HTR-8/SVneo (cell line): ENCODE measurements at places on chromosomes 1 and 21.
A peak's percentile ranks its signal among the peaks of the same experiment; 100 is the strongest.

GRCh38 chr1:219917851-219918466, 10.4 kb downstream of the SLC30A10 start:
- no peak for DNase-seq

DNA sequence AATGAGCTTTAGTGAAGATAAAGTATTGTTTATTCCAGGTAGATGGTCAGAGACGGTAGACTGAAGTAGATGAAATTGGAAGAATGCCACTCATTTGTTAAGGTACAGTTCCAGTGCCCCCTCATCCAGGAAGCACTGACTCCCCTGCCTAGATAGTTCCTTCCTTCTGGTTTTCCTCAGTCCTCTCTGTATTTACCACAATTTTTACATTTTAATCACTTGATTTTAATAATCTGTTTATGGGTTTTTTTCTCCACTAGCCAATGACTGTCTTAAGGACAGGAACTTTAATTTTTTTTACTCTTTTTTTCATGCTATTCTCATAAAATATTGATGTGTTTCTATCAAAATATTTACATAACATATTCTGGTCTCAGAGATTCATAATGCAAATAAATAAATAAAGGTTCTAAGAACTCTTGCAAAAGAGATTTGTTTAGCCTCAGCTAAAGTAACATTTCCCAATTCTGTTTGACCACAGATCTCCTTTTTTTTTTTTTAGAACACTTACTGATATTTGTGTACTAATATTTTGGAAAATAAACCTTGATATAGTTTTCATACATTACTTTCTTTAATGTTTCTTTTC, 651.6 kb downstream of the PLPP3 start:
- no peak for DNase-seq

DNA sequence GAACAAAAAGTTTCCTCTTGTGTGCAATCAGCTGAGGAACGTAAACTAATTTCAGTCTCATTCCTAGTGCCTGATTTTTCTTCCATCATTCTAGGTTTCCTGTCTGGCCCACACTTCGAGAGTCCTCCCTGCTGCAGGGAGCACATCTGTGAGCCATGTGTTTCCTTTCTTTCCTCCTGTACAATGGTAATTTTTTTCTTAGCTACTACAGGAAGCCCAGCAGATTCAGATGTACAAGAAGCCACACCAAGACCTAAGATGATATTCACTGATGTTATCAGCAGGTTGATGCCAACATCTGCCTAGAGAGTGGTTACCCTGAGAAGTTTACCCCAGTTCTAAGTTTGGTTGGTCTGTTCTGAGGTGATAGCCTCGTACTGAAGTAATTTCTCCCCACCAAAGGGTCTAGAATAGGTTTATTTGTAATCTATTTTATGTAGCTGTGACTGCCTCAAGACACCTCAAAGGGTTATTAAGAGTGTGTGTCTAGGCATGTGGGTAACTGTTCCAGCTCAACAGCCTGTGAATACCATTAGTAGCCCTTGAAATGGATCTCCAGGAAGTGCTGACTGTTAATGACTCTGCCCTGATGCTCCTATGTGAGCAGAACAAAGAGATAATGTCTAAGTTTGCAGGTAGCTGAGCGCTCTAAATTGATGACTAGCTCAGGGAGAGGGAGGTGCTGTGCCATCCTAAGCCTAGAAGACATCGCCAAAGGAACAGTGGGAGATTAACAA, 31.7 kb upstream of the CLDN14 start:
- DNase-seq, result no peak

- no peak for DNase-seq
These were observed 180.8 kb downstream of the ZSCAN20 start for GRCh38 chr1:33653226-33653625.

- no peak for DNase-seq
These were observed 7.4 kb downstream of the PLEKHN1 start for GRCh38 chr1:973459-974292.

DNA sequence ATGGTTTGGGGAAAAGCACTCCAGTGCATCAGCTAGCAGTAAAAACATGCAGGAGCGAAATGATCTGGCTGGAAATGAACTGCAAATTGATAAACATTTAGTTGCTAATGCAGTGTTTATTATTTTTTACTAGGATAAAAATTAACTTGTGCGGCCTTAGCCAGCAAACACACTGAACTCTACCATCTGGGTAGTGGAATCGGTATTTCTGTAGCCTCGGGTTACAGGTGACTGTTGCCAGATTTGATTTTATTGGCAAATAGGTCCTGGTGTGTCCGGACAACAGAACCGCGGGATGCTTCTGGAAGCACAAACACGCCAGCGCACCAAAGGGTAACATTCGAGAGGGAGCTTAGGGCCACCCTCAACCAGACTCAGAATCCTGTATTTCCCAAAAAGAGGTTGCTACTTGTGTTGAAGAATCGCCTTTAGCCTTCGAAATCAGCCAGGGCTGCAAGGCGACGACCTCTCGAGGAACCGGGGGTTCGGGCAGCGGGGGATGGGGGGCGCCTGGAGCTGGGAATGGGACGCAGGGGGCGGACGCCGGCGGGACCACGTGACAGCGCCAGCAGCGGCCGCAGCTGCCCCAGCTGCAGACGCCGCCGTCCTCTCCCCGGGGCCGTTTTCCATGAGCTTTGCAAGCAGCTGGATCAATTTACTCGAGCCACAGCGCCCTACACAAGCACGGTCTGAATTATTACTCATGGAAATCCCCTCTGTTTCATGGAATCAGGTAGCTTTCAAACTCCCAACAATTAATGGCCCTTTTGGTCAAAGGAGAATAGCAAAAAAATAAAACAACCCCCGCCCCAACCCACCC, 158.8 kb downstream of the TOMM20 start:
- peak; percentile 65 for DNase-seq

DNA sequence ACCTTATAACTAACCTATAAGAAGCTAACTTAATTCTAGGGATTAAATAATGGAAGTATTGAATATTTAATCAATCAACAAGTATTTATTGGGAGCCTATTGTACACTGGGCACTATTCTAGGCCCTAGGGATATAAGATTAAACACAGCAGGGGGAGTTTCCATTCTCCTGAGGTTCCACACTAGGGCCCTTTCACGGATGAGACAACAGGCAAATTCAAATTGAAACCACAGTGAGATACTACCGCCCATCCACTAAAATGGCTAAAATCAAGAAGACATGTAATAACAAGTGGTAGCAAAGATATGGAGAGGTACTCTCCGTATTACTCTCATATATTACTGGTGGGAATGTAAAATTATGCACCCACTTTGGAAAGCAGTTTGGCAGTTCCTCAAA, 674.4 kb downstream of the KIF26B start:
- no peak for DNase-seq

DNA sequence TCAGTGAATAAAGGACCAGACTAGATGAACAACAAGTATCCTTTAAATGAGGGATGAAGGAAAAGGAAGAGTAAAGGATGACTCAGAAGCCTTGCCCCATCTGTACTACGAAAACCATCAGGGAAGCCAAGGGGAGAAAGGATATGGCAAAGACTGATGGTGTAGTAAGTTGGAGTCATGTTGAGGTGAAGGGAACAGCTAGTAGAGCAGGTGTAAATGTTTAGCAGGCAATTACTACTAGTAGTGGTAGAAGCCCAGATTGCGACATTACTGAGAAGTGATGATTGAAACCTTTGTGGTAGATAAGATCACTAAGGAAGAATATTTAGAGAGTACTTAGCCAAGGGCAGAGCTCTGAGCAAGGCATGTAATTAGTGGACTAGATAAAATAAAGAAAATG, 84.0 kb downstream of the PHTF1 start:
- no peak for DNase-seq

DNA sequence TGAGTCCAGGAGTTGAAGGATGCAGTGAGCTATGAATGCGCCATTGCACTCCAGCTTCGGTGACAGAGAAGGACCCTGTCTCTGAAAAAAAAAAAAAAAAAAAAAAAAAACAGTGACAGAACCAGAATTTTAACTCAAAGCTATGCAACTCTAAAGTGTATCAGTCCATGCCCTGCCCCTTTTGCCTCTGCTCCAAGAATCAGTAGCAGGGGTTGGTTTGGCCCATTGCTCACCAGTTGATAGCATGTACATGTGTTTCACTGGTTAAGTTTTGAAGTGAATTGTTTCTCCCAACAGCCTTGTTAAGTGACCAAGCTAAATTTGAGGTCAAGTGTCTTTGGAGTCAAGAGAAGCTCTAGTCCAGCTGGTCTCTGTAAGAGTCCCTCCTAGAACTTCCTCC, 245.9 kb downstream of the PLPP3 start:
- DNase-seq, result no peak

DNA sequence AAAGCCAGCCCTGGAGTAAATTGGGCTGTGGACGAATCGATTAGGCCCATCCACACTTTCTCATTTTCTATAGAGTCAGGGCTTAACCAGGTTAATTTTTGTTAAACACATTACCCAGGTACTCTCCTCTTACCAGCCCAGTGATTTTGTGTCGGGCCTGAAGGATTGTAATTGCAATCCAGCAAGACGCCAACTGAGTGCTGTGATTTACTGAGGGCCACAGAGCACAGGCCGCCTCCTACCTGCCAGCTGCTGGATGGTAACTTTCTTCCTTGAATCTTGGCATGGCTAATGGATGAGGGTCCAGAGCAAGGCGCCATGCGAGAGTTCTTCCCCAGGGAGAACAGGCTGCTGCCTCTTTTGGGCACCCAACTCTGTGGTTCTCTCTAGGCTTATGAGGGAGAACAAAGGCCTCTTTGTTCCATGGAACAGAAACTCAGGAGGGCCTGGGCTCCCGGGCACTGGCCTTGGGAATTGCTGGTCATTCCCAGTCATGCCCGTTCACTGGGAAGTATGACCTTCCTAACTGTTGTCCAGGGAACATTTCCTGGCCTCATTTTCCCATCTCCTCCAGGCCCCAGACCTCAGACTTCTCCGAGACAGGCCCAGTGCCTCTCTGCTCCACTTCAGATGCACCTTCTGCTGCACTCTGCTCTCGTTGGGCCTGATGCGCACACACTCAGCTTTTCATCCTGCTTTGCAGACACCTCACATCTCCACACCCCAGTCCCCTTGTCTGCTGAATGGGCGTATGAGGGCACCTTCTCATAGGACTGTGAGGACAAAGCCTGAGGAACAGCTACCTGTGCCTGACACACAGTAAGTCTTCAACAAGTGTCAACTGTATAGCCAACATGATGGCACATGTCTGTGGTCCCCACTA, 57.3 kb downstream of the SYF2 start:
- DNase-seq, result no peak

DNA sequence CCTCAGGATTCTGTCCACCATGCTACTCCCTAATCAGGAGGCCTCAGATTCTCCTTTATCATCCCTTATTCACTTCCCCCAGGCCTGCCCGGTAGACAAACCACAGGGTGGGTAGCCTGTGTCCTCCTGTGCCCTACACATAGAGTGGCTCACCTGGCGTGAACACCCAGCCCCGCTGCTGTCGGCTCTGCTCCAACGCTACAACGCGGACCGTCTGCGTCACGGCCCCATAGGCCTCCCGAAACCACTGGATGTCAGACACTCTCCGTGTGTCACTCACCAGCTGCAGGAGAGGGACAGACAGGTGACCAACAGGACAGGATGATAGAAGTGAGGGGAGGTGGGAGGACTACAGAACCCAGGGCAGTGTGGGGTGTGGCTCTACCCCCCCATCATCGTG, 10.3 kb downstream of the PMVK start:
- DNase-seq, result no peak

DNA sequence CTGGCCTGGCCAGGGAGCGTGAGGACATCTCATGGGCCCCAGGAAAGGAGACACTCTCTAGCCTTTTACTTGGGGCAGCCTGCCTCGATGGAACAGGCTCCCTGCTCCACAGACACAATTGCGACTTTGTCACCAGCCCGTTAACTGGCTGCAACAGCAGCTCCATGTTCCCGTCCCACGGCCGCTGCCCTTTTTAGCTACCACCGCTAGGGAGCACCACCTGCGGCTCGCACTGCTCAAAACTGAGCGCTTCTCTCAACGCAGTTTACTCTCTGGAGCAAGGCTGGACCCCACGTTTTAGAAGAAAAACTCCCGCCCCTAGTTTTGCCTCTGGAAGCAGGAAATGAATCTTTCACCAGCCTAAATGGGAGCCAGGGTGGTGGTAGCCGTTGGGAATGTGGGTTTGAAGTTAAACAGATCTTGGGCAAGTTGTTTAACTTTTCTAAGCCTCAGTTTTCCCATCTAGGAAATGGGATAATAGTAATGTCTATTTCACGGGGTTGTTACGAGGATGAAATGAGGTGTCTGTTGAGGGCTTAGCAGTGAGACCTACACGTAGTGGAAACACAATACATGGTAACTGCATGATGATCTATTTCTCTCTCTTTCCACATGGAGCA, 3.5 kb upstream of the LRRC38 start:
- no peak for DNase-seq

DNA sequence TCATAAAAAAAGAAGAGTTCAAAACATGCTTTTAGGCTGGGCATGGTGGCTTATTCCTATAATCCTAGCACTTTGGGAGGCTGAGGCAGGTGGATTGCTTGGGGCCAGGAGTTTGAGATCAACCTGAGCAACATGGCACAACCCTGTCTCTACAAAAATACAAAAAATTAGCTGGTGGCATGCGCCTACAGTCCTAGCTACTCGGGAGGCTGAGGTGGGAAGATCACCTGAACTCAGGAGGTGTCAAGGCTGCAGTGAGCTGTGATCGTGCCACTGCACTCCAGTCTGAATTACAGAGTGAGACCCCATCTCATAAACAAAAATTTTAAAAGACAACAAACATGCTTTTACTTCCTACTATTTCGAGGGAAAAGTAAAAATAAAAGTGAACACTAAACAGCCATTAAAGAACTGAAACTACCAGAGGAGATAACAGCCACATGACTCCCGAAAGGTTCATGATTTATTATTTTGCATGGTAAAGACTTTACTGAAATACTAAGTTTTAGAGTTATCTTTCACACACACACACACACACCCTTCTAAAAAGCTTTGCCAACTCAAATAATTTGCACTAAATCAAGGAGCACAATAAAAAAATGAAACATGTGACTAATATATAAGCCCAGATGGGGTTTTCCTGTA, 48.1 kb downstream of the USP1 start:
- no peak for DNase-seq

GRCh38 chr1:17161137-17161740, 42.0 kb upstream of the PADI2 start:
- no peak for DNase-seq

- no peak for DNase-seq
These were observed 143.5 kb downstream of the DMRTA2 start for GRCh38 chr1:50279622-50280330.

DNA sequence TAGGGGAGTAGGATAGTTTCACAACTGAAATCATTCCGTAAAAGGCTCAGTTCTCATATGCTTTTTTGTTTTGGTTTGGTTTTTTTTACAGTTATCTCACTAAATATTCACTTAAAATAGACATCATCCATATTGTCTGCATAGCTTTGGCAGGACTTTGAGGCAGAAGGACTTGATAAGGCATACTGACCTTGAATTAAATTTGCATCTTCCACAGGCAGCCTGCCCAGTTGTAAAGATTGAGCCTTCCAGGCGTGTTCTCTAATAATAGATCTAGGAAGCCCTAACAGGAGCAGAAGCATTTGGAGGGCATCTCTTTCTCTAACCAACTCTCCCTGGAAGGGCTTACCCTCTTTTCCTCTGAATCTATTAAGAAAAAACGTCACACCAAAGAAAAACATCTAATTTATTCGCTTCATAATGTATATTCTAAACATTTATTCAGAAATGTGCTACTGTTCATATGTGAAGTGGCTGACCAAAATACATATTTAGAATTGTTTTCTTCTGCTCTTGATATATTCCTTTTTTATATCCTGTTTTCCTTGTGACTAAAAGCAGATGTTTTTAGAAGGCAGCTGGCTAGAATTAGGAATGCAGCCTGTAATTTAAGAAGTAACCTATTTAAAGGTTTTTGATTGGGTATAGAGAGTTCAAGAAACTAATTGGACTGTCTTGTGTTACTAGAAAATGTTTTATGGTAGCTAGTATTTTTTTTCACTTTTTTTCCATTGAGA, 20.2 kb downstream of the DESI2 start:
- DNase-seq, result no peak
